ENCODE measurements at places on chromosomes 2 and 18. TPM values are rescaled to one million over a fixed set of nuclear protein-coding genes. Genes with fewer than 3 reads are reported as not detected.

The STARD6 gene
- not detected for total RNA-seq

The CERKL gene
- total RNA-seq = 1.6 TPM

The CAPN14 gene
- not detected for total RNA-seq

The C2orf80 gene
- total RNA-seq = not detected

The HOXD4 gene
- 1.7 TPM for total RNA-seq

The ABCG5 gene
- total RNA-seq = 3.5 TPM

The ANKRD62 gene
- not detected for total RNA-seq

DNA sequence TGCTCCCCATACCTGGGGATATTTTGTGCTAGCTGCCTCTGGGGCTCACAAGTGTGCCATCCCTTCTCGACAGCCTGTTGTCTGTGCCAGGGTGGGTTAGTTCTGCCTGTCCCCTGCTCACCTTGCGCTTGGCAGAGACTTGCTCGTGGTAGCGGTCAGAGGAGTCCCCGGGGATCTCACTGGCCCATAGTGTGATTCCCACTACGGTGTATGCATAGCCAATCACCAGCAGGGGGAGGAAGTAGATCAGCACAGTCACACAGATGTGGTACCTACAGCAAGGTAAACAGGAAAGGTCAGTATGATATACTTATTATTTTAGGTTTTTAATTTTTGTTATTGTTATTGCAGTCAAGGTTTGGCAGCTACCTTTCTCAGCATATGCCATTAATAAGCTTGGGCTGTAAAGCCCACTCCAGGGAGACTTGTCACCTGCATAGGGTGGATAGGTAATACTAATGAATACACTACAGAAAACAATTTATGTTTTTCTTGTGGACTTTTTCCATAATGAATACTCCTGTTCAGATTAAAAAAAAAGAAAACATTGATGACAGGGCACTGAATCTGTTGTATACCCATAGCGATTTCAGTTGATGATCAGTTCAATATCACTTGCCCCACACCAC lies 95.2 kb downstream of the POLE4 start:
- DNase-seq = peak; percentile 49

DNA sequence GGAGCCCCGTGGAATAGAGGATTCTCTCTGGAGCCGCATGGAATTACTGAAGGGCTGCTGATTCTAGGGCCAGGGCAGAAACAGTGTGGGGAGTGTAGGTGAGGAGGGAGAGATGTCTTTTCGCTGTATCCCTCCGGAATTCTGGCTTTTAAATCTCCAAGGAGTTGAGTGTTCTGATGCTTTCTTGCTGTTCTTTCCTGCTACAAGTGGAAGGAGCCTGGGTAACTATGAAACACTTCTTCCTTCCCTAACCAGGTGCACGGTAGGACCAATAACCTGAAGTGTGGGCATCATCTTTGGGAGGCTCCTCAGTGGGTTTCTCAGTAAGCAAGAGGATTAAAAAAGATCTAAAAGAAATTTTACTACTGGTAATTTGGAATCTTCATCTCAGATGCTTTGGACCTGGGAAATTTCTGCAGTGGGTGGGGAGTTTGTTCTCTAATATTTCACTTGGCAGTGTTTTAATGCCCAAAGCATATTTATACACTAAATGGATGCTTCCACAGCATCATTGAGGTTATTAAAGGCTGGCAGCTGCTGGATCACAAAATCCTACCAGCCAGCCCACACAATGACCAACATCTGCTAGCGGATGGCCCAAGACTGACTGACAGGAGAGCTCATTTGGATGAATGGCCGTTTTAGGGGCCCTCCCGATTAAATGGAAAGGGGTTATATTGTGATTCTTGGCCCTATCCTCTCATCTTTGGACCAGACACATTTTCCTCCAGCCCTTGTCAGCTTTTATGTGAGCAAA lies 2.1 kb downstream of the EML6 start:
- DNase-seq = no peak

DNA sequence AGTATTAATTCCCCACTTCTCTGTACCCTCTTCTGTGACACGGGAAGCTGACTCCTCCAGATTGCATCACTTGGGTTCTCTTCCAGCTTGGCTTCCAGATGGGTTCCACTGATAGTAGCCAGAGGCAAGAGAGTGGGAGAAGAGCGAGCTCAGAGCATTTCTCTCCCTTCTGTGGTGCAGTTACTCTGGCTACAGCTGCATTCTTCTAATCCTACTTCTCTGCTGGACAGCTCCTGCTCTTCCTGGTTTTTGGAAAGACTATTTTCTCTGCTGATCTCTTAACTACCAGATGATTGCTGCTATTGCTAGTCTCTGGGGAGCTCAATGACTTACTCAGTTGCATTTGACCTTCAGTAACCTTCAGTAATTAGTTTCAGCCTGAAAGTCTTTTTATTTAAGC lies 187.5 kb upstream of the MAP2 start:
- DNase-seq = no peak

DNA sequence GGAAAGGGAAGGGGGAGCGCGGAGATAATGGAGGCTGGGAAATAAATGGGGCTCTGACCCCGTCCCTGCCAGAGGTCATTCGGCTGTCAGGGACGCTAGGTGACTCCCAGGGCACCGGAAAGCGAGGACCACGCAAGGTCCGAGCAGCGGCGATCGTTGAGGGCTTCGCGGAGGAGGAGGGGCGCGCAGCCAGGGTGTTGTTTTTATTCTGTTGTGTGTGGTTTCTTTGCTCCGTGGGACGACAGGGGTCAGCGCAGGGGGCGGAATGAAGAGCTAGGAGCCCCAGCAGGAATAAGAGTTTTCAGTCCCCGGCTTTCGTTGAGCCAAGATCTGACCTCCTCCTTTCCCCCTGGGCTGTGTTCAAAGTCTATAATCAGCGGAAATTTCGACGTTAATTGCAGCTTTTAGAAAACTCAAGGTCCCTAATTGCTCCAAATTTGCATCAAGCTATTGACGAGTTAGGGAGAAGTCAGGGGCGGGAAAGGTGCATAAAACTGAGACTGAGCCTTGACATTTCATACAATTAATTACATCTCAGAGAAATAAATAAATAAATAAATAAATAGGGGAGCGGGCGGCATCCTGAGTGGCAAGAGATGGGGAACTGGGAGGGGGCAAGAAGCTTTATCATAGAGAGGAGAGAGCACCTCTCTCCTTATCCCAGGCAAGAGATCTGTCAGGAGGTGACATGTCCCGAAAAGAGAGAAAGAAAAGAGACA lies 2.2 kb downstream of the GAD1 start:
- no peak for DNase-seq

DNA sequence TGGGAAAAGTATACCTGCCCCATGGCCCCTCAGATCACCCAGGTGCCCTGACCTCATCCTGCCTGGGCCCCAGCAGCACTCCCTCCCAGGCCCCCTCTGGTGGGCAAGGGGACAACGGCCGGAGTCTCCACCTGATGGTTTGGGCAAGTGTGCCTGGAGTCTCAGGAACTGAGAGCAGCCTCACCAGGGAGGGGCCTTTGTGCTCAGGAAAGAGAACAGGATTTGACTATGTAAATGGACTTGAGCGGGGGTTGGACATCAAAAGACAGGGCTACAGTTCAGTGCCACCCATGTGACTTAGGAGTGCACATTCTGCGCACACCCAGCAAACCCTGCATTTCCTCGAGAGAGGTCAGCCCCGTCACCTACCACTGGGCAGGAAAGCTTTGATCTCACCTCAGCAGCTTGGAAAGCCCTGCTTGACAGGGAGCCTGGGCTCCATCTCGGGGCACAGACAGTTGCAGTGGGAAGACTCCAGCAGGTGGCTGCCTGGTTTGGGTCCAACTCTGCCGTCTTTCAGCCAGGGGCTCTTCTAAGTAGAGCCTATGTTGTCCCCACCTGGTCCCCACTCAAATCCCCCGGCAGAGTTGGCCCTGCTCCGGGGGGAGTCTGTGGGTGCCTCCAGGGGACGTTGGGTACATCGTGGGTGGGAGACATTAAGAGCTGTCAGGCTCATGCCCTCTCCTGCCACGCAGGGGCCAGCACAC lies 3.3 kb downstream of the INPP5D start:
- peak; percentile 88 for DNase-seq

GRCh38 chr2:238105506-238106338 lies 5.6 kb downstream of the ESPNL start:
- DNase-seq = peak; percentile 37

GRCh38 chr18:13626544-13626908 lies 99.8 kb downstream of the FAM210A start:
- no peak for DNase-seq

GRCh38 chr18:23981369-23981980 lies 33.1 kb upstream of the TTC39C start:
- peak; percentile 46 for DNase-seq

DNA sequence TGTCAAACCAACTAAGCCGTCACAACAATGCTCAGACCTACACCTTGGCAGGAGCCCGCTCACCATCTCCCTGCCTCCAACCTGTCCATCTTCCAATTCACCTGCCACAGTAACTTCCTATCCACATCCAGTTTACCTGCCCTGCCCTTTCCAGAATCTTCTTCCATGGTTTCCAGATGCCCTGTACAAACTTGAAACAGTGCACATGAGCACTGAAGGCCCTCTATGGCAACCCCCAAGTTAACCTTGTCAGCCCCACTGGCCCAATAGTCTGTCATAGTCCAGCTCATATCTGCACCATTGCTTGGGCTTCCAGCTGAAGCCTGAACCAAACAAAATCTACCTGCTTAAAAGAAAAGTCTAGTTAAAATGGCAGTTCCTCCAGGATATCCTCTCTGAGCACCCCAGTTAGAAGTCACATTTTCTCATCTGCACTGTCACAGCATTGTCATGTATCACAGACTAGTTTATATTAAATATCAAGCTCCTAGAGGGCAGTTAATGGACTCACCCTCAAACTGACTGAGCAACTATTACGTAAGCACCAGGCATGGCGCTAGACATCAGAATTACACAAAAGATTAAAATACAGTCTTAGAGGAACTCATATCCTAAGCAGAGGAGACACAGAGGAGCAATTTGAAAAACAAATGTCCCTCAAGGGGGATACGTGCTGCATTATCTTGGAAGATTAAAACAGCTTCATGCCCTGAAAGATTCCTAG lies 11.6 kb downstream of the NFE2L2 start:
- no peak for DNase-seq

DNA sequence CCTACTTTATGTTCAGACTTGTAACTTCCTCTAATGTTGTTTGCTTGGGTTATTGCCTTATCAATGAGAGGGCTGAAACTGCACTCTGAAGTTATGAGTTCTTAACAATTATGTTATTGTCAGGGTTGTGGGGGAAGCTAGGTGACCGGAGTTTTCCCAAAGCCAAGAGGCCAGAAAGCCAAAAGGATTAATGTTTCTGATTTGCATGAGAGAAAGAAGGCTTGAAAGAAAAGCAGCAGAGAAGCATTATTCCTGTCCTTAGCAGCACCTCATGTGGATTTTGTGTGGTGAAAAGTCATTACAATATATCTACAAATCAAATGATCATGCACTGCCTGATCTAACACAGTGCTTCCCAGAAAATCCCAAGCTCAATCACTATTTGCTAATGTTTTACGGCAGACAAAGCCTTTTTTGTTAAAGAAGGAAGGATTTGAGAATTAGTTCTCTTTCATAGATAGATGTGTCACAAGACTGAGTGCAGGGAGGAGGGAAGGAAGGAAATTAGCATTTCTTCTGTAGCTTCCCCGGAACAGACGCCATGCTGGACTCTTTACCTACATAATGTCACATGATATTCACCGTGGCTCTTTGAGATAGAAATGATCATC lies 203.2 kb downstream of the ALK start:
- DNase-seq = no peak

DNA sequence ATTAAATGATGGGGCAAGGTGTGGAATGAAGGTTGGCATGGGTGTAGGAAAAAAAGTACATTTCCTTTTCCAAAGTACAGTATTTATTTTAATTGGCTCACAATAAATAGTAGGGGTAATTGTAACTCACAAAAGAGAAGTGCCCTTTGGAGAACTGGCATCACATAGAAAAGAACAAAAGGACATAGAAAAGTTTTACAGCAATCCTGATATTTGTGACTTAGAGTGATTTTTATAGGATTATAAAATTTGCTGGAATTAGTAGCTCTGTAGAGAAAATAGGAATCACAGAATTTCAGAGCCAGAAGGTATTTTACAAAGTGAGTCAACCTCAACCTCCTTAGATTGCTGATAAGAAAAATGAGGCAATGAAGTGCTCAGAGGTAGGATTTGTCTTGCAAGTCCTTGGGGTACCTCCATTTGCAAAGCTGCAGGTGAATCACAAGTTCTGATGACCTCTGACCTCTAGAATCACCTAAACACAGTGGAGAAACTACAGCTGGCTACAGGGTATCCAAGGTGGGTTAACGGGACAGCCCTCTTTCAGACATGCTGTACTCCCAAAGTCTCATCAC lies 133.6 kb downstream of the SOCS6 start:
- DNase-seq = no peak

DNA sequence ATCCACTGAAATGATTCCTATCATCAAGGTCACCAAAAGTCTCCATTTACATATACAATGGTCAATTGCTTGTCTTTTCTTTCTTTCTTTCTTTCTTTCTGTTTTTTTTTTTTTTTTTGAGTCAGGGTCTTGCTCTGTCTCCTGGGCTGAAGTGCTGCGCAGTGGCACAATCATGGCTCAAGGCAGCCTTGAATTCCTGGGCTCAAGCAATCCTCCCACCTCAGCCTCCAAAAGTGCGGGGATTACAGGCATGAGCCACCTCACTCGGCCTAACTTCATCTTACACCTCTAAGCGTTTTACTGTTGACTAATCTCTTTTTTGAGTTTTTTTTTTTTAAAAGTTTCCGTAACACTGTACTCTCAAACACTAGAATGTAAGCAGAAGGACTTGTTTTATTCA lies 867 bp downstream of the SF3B6 start:
- no peak for DNase-seq

- no peak for DNase-seq
Observed at GRCh38 chr2:62099523-62100175, 96.3 kb upstream of the B3GNT2 start.

DNA sequence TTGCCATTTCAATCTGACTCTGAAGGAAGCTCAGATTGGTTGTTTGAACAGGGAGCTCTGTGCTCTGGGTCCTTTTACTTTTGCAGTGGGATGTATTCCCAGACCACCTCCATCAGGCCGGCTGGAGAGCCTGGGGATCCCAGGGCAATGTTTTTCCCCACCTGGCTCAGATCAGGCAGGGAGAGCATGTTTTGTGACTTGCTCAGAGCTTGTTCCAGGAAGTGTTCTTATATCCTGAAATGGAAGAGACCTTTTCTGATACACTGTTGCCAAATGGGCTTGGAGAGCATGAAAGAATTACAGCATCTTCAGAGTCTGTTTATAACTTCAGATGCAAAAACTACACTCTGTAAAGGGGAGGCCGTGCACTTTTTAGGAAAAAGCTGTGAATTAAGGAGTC lies 56.0 kb downstream of the LIPG start:
- DNase-seq = no peak

- DNase-seq = no peak
Observed at GRCh38 chr2:88099798-88100488, 27.9 kb downstream of the FABP1 start.

GRCh38 chr2:187091664-187092063 lies 242.7 kb upstream of the ZSWIM2 start:
- DNase-seq = no peak

GRCh38 chr18:24272229-24272525 lies 125.4 kb downstream of the OSBPL1A start:
- no peak for DNase-seq

DNA sequence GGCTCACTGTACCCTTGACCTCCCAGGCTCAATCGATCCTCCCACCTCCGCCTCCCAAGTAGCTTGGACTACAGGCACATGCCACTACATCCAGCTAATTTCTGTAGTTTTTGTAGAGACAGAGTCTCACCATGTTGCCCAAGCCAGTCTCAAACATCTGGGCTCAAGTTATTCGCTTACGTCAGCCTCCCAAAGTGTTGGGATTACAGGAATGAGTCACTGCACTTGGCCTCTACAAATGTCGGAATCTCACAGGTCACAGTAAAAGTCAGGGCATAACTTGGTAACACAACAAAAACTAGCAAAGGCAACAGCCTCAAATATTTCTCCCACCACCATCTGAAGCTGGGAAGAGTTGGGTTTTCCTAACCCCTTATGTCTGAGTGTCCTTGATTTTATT lies 25.3 kb downstream of the SCG2 start:
- no peak for DNase-seq

Measured in Peyer's patch (tissue), 4 donors.